ENCODE measurements at places on chromosomes 16 and 17. TPM values are rescaled to one million over a fixed set of nuclear protein-coding genes. Genes with fewer than 3 reads are reported as not detected.

Gene SAP30BP
- 53.5 TPM for total RNA-seq

Gene GPR142
- total RNA-seq = not detected

Gene HSD17B1
- total RNA-seq = 0.36 TPM

Gene RPL38
- total RNA-seq = 215 TPM

Gene CHD9
- total RNA-seq = 88.5 TPM
